Activated naive CD8-positive, alpha-beta T cell treated with anti-CD3 and anti-CD28 coated beads, Interleukin-2, amount 50 U/mL, for 24 hours (primary cell): ENCODE measurements at places on chromosomes 1 and 21.

DNA sequence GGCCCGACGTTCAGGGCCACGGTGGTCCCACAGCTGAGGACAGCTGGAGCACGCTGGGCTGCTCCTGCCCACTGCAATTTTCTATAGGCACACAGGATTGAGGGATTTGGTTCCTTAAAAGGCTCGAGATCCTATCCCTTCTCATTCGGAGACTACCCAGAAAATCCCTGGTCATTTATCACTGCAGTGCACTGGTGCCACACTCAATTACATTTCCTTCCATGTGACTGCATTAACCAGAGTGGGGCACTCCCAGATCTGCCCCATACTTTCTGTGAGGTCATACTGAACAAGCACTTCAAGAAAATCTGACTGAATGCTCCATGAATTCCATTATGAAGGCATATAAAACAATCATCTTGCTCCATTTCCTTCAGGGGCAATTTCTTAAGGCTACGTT lies 49.8 kb upstream of the KCNE1 start:
- no peak for DNase-seq

DNA sequence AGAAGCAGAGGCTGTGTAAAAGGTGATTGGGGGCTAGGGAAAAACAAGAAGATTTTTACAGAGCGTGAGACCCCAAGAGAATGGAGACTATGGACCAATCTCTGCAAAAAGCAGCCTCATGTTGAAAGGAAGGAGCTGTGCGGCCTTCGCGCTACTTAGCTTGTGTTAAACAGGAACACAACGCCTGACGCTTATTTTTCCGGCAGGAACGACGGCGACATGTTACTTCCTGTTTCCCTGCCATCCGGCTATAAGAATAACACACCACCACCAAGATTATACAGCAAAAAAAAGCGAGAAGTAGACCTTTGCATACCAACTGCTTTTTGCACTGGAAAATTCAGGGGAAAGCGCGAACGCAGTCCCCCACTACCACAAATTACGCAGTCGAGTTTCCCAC lies 272.7 kb downstream of the FAM72C start:
- DNase-seq: no peak

DNA sequence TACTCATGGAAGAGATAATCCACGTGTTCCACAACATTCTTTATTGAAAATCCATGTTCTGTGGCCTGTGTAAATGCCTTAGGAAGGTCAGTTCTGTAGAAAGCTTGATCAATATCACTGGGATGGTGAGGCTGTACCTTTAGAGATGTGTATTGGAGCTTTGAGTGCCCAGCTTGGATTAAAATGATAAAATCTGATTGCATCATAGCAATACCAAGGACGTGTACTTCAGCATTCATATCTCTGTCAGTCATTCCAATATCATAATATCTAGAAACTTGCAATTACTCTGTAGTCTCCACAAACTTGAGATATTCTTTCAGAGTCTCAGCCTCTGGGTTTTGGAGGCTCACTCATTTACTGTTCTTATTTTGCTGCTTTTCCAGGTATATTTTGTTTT lies 31.6 kb downstream of the IFI44 start:
- DNase-seq: no peak

- DNase-seq: no peak
Measured at GRCh38 chr1:93416183-93416582, 31.7 kb upstream of the FNBP1L start.

DNA sequence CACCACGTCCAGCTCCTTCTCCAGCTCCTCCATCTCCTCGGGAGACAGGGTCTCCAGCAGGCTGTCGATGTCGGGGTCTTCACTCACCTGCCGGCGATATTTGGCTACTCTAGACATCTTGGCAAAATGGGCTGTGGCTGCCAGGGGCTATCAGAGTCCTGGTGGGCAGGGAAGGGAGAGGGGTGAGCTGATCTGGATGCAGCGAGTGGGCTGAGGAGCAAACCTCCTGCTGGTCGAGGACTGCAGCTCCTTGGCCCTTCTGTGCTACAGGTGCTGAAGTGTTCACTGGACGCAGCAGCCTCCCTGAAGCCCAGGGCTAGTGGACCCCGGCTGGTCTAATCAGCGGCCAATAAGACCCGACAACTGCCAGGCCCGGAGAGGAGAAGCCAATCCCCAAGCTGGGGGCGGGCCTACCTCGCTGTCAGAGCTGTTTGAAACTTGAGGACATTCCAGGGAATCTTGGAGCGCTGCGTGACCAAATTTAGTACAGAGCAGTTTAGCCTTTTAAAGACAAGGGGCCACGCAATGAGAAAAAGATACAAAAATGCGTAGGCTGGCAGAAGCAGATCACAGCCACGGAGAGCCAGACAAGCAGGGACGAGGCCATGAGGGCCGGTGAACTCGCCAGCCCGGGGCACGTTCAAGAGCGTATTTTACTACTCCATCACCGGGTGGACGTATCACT lies at the start of gene LMOD1:
Gene LMOD1, minus strand, starts transcription at position 325 of the 685 bp plus-strand sequence. Its CDS starts 208 bp downstream, at position 117.
- no peak for DNase-seq

DNA sequence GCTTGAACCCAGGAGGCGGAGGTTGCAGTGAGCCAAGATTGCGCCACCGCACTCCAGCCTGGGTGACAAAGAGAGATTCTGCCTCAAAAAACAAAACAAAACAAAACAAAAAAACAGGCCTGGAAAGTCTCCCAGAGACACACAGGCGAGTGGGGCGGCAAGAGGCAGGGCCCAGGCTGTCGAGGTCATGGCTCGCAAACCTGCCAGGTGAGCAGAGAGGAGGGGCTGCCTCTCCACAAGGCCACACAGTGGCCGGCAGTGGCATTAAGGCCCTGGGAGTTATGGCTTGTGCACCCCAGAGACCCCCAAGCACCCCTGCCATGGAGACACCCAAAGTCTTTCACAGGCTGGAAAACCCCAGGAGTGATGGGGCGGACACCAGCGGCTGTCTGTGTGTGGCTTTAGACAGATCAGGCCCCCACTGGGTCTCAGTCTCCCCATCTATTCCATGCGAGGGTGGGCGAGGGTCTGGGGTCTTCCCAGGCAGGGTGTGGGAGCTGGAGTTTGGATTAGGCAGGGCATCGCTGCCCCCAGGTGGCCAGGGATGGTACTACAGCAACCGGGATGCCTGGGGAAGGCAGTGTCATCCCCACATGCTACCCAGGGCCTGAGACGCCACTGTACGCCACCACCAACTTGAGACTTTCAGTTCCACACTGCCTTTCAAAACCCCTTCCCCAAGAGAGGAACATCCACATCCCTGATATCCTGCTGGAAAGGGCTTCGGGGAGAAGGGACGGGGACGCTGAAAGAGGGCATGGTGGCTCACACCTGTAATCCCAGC lies 7.3 kb upstream of the CTRC start:
- DNase-seq: peak; percentile 83

- DNase-seq: no peak
Measured at GRCh38 chr1:242836423-242836822, 311.9 kb upstream of the PLD5 start.

- DNase-seq: peak; percentile 47
Measured at GRCh38 chr1:231421546-231421970, 529 bp downstream of the EGLN1 start.

DNA sequence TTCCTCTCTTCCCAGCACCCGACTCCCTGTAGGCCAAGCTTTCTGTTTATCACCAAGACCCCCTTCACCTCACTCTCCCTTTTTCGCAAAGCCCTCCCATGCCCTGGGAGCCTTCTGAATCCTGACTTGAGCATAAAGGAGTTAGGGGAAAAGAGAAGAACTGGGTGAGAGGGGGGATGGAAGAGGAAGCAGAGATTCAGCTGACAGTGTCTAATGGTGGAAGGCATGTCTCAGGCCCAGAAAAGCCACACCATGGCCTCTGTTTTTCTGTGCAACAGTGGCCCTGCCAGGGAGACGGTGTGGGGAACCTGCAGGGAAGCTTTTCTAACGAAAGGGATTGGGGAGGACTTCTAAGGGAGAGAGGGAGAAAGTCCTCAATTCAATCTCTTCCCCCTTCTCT lies 32.9 kb upstream of the SLC30A1 start:
- DNase-seq: no peak
